Activated CD4-positive, alpha-beta T cell treated with anti-CD3 and anti-CD28 coated beads for 1 hour (primary cell): ENCODE measurements at places on chromosomes 5 and 9.

DNA sequence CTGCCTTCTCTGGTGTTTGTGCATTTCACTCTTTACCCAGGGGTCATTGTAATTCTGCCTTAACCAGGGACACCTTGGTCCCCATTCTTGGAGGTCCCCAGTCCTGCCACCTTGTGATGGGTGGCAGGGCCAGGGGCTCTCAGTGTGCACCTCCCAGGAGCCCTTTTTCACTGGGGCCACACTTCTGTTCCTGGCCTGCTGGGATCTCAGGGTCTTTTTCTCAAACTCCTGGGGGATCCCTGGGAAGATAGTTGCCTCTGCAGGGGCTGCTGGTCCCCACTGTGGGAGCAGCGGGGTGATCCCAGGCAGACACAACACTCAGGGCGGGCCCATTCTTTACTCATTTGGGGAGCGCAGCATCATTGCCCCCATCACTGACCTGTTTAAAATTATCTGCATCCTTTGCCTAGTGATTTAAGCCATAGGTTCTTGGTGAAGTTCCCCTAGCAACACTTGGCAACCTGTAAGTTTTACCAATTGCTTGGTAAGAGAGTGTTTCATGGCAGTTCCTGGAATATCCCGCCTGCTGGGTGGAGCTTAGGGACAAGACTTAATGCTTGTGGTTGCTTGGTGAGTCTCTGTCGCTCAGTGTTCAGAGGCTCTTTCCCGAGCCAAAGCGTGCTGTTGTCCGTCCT is 15.7 kb downstream of the PHF2 start:
- no peak for DNase-seq

DNA sequence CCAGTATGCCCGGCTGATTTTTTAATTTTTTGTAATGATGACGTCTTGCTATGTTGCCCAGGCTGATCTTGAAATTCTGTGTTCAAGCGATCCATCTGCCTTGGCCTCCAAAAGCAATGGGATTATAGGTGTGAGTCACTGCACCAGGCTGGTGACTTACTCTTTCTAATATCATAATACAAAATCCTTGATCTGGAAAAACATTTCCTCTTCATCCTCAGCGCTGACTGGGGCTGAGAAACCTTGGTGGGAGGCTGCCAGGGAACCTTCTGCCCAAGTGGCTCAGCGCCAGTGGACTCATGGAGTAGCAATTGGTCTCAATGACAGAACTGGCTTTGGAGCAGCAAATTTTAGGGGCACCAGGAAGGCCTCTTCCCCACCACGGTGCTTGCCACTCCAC is 17.5 kb upstream of the SEMA4D start:
- DNase-seq: no peak

GRCh38 chr9:83584995-83585394 is 37.9 kb upstream of the IDNK start:
- DNase-seq: no peak

DNA sequence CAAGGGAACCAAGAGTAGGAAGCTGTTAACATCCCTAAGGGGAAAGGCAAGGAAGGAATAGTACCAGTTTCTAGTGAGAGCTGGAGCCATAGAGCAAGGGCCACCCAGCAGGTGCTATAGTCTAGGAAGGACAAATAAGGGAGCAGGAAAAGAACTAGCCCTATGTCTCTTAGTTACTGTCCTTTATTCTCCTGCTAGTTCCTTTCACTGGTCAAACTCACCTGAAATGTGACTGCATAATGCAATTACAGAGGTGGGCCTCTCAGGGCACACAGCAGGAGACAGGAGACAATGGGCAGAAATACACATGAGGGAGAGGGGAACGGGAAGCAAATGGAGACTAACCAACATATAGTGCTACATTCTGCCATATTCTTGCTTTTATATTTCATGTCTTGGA is 26.7 kb upstream of the FRMPD1 start:
- no peak for DNase-seq

GRCh38 chr9:83240671-83241070 is 177.7 kb upstream of the RASEF start:
- no peak for DNase-seq

- no peak for DNase-seq
Observed at GRCh38 chr5:141528291-141528984, 39.6 kb downstream of the PCDHGC5 start.

- peak; percentile 48 for DNase-seq
Observed at GRCh38 chr5:177426566-177427210, at the start of gene GRK6. Gene GRK6 (plus strand): TSS chr5:177426676. CDS start chr5:177426846, 170 bp downstream.

DNA sequence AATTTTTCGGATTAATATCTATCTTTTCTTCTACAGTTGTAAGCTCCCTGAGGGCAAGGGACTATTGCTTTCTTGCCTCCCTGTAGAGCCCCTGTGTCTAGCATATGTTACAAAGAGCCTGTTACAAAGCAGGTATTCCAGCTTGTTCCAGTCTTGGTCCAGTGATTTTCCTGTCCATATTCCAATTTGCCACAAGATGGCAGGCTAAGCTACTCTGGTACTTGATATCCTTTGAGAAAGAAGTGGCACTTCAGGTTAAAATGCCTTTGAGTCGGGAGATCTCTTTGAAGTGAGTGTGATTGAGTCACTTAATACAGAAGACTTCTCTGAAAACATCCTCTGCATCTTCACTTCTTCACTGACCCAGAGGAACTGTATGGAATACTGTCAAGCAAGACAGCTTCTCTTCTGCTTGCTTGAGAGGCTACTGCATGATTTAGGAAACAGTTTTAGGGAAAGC is 24.5 kb downstream of the CAVIN4 start:
- no peak for DNase-seq

DNA sequence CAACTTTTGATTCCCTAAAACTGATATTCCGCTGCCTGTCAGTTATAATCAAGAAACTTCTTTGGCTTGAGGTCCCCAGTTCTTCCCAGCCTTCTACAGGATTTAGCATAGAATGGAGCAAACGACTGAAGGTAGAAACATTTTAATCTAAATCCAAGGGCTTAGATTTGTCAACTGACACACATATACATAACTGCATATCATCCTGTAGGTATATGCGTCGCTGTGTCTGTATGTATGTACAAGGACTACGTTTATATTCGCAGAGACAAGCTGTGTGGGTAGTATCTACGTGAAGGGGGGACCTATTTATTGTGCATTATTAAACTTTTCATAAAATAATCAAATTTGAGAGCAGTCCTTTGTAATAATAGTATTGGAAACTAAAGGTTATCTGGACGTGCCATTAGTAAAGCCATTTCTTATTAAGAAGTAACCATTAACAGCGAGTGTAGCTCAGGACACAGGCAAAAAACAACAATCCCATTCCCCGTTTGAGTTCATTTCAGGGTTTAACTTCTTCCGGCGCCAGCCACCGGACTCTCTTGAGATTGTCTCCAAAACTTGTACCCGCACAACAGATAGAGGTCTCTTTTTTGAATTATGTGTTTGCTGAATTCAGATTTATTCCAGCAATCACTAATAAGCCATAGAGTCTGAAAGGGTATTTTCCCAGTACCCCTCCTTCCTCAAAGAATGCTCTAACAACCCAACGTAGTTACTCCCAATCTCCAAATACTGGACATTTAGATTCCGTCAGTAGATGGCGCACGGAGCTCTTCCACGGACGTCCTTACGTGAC is 2.1 kb upstream of the MLLT3 start:
- no peak for DNase-seq

DNA sequence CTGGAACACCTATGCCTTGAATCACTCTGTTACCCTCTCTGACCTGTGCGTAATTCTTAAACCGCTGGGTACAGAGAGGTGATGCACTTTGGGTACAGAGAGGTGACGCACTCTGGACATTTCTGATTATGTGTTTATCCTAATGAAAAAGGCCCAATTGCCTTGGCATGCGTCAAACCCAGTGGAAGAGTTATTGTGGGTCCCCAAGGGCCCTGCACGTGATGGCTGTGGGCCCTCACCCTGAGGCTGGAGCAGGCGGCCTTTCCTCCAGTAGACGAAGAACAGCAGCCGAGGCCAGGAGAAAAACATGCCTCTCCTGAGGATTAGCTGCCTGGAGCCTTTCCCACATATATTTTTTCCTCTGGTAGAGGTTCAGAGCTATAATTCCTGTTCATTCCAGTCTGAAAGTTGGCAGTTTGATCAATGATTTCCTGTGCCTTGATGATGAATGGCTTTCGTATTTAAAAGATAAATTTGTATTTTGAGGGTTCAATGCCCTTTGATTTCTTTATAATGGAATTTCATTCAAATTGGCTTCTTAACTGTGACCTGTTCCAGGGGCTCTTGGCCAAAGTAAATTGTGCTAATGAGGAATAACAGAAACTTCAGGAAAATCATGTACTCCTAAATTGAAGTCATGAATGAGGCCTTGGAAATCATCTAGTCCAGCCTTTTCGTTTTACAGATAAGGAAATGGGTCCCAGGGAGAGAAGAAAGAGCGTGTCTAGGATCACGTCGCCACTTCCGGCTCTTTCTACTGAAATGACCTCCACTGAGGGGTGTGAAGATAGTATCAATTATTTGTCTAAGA is 22.8 kb downstream of the ACER2 start:
- DNase-seq: no peak
